Activated T-cell treated with anti-CD3 and anti-CD28 coated beads, Interleukin-2, amount 50 U/mL, for 72 hours (primary cell): ENCODE measurements at places on chromosomes 16 and 17. TPM values are rescaled to one million over a fixed set of nuclear protein-coding genes. Genes with fewer than 3 reads are reported as not detected.

DNA sequence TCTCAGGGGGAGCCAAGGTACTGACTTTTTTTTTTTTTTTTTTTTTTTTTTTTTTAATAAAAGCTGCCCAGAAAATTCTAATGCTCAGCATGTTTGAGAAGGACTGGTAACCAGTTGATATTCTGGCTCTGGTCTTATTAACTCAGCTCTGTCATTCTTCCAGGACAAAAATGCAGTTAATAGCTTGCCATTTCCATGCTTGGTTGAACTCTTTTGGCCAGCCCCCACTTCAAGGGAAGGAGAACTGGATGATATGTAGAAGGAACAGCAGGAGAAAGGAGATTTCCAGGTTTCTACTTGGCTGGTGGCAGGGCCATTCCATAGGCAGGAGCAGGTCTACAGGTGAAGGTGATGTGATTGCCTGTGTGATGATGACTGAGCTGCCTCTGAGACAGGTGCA is 59.2 kb upstream of the TANC2 start:
- no peak for DNase-seq

DNA sequence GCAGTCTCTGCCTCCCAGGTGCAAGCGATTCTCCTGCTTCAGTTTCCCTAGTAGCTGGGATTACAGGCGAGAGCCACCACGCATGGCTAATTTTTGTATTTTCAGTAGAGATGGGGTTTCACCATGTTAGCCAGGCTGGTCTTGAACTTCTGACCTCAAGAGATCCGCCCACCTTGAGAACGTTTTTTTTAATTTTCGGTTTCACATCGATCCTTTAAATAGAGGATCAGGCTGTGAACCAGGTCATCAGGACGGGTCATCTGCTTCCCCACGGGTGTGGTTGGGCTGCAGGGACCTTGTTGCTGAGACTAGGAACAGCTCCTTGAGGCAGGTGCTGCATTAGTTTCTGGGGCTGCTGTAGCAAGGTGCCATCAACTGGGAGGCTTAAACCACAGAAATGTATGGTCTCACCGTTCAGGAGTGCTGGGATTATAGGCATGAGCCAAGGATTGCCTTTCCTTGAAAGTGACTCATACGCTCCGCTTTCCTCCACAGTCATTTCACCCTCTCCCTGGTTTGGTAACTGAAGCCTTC is 7.9 kb upstream of the NAGPA start:
- no peak for DNase-seq

Gene CLEC3A
- not detected for total RNA-seq

- DNase-seq = peak; percentile 46
Measured at GRCh38 chr17:75153780-75154194, 525 bp downstream of the JPT1 start.

DNA sequence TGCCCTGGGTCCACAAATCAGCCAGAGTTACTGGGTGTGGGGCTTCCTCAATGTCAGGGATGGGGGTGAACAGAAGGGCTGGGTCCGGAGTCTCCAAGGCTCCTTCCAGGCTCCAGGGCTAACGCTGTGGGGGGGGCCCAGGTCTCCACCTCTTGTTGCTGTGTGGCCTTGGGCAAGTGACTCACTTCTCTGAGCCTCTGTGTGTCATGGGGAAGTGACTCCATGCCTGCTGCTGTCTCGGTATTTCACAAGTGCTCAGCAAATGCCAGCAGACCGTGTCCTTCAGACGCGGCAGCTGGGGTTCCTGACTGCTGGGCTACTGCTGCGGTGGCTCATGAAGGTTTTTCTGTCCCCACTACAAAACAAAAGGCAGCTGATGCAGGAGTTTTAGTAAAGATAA is 26.6 kb downstream of the JPH3 start:
- DNase-seq = no peak

DNA sequence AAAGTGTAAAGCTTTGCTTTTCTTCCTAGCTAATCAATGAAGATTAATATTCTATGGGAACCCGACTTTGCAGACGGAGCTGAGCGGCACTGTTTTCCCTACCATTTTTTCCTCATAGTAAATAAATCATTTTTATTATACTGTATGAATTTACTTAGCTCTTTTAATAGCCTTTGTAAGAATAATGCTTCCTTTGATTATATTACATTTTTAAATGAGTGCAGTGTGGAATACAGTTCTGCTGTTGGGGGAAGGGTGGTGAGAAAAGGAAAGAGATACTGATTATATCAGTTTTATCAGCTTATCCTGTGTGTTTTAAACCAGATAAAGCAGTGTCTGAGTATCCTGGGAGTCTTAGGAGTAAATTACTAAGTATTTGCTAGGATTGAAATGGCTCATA is 221.4 kb upstream of the RBFOX1 start:
- DNase-seq = no peak
